ENCODE measurements at places on chromosomes 2 and 18.

- DNase-seq, result no peak
These were observed at the start of gene STPG4 for GRCh38 chr2:47155091-47155876. Gene STPG4 (minus strand): TSS chr2:47155308. CDS start chr2:47155251, 57 bp downstream.

GRCh38 chr2:13056259-13056843 lies 339.6 kb downstream of the TRIB2 start:
- no peak for DNase-seq

DNA sequence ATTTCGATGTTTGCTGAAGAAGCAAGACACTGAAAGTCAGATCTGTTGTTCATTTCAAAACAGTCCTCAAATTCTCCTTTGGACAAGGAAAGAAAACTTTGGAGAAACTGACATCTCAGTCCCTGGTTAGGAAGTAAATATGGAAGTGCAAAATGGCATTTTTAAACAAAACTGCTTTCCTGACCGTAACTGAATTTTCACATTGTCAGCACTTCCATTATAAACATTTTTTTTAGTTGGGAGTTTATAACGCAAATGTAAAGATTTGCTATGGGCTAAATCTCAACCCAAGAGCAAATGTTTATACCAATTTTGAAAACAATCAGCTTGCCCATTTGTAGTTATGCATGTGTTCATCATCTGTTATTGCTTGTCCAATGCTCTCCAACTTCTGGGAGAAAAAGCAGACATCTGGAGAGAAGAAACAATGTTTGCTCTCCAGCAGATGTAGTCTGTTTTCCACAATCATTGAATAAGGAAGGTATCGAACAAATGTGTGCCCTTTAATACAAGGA lies 520.1 kb downstream of the ARHGAP15 start:
- DNase-seq, result no peak

GRCh38 chr2:176494949-176495353 lies 225.7 kb downstream of the MTX2 start:
- DNase-seq, result no peak

- no peak for DNase-seq
These were observed 128.2 kb upstream of the CXCR4 start for GRCh38 chr2:136246086-136246669.

- DNase-seq, result no peak
These were observed 8.9 kb downstream of the ZFP36L2 start for GRCh38 chr2:43217228-43218154.

- DNase-seq, result no peak
These were observed 143.9 kb downstream of the ESCO1 start for GRCh38 chr18:21456428-21457178.
